ENCODE measurements at places on chromosomes 6 and 20. TPM values are rescaled to one million over a fixed set of nuclear protein-coding genes. Genes with fewer than 3 reads are reported as not detected.

- H3K27me3 ChIP-seq: no peaks in the 10 kb centered on the region
- H3K36me3 ChIP-seq: no peaks in the 10 kb centered on the region
- no peak for DNase-seq
- no peak overlapping the region for H3K4me3 ChIP-seq
Observed at GRCh38 chr6:90411292-90411781, 114.7 kb upstream of the BACH2 start.

- peaks cover 55% of the 10 kb centered on the region for H3K4me1 ChIP-seq
- H3K36me3 ChIP-seq: no peaks in the 10 kb centered on the region
- H3K27me3 ChIP-seq: peaks cover 3% of the 10 kb centered on the region
- DNase-seq: no peak
Observed at GRCh38 chr20:20366551-20366875, 1.4 kb upstream of the INSM1 start.

GRCh38 chr20:32336918-32337347, 21.2 kb upstream of the ASXL1 start:
- peak; percentile 25 for DNase-seq
- no peak overlapping the region for H3K27ac ChIP-seq
- no peaks in the 10 kb centered on the region for H3K27me3 ChIP-seq
- H3K36me3 ChIP-seq: peaks cover 28% of the 10 kb centered on the region
- no peaks in the 10 kb centered on the region for H3K4me1 ChIP-seq

GRCh38 chr20:14727485-14728150, 390.2 kb upstream of the FLRT3 start:
- no peaks in the 10 kb centered on the region for H3K27me3 ChIP-seq
- H3K36me3 ChIP-seq: no peaks in the 10 kb centered on the region
- no peak overlapping the region for H3K27ac ChIP-seq

DNA sequence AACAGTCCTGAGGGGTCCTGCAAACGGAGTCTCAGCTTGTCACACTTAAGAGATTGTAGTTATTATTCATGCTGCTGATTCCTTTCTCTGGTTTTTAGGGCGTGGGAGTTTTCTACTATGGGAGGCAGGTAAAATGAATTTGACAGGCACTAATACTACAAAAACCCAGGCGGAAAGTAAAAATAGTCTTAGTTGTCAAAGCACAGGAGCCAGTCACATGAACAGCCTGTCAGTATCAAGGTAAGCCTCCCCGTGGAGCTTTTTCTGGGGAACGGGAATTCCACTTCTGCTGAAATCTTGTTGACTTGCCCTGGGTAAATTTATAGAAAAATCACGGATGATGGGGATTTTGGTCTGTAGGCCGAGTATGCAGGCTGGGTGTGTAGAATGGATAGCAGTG, 79.8 kb downstream of the SLC24A3 start:
- H3K4me1 ChIP-seq: no peaks in the 10 kb centered on the region
- no peaks in the 10 kb centered on the region for H3K27me3 ChIP-seq
- H3K27ac ChIP-seq: no peak overlapping the region
- H3K4me3 ChIP-seq: no peak overlapping the region

- peak overlapping the region; percentile 50 for H3K27ac ChIP-seq
- H3K4me3 ChIP-seq: no peak overlapping the region
- DNase-seq: no peak
- peaks cover 27% of the 10 kb centered on the region for H3K36me3 ChIP-seq
- no peaks in the 10 kb centered on the region for H3K27me3 ChIP-seq
Observed at GRCh38 chr20:53582574-53583351, 10.9 kb downstream of the ZNF217 start.

GRCh38 chr6:43926634-43927531, 156.9 kb downstream of the VEGFA start:
- no peaks in the 10 kb centered on the region for H3K27me3 ChIP-seq
- H3K36me3 ChIP-seq: no peaks in the 10 kb centered on the region
- peaks cover 6% of the 10 kb centered on the region for H3K4me1 ChIP-seq
- no peak for DNase-seq
- H3K4me3 ChIP-seq: no peak overlapping the region
- no peak overlapping the region for H3K27ac ChIP-seq

DNA sequence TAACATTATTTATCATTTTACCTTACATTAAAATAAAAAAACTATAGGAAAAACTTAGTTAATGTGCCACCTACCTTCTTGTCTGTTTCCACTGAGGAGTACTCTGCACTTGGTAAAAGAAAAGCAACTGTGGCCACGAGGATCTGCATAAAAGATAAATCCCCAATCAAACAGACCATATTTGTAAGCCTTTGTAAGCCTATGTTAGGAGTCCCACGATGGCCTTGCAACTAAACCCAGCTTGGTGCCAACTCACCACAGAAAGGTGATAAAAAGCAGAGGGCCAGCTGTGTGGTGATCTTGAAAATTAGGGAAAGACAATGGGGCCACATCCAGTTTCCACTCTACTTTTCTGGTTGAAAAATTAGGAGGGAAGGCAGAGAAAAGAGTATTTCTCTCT, 156.9 kb downstream of the INSM1 start:
- no peak overlapping the region for H3K27ac ChIP-seq
- H3K36me3 ChIP-seq: no peaks in the 10 kb centered on the region
- no peak for DNase-seq
- H3K27me3 ChIP-seq: no peaks in the 10 kb centered on the region

DNA sequence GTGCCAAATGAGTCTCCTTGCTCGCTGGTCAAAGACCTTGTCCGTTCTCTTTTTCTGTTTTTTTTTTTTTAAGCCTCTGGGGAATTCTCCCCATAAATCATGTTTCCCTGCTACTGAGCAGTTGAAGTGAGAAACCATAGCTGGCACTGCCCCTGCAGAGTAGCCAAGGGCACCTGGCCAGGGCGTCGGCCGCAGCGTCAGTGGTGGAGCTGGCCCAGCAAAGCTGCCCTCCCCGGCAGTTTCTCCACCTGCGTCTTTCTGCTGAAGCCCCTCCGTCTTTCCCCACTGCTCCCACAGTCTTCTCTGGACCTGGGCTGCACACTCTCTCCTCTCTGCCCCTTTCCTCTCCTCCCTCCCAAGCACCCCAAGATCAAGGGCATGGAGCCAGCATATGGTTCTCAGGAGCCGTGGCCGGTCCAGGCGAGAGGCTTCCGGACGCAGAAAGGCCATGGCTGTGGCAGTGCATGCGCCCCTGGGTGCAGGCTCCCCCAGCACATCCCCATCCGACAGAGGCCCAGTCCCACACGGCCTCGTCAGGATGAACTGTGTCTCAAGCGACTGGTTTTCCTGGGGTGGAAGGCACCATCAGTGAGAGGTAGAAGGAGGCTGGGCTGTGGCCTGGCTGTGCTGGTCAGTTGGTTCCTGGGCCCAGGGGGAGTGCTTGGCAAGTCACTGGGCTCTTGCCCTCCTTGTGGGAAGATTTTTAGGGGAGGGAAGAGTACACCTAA, 218.1 kb downstream of the ERMARD start:
- no peaks in the 10 kb centered on the region for H3K27me3 ChIP-seq
- H3K4me1 ChIP-seq: no peaks in the 10 kb centered on the region
- H3K4me3 ChIP-seq: no peak overlapping the region
- no peaks in the 10 kb centered on the region for H3K36me3 ChIP-seq
- DNase-seq: no peak

DNA sequence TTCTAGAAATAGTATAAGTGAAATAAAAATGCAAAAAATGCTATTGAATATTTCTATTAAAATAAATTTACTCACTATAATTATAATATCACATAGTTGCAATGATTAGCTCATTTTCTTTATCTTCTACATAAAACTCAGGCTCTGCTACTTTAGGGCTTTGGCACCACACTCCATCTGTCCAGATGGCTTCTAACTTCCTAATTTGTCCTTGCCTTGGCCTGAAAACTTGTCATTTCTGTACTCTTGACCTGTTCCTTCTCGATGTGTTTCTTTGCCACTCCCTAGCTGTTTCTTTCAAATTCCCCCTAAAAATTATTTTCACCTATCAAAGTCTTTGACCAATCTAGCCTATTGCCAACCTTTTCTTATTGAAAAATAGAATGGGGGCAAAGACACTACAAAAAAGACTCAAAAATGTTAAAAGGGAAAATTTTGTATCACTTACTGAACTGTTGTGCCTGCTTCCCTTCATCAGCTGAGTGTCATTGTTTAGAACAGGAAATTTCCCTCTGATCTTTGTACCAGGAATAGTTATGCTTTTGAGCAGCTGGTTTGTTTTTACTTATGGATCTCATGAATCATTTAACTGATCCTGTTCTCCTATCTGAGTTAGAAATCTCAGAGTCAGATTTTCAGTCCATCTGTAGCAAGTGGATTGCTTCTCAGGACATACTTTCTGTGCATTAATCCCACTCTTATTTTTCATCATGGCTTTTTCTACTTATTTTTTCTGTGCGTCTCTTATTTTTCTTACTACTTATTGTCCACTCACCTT, 279.2 kb upstream of the CNR1 start:
- DNase-seq: no peak
- H3K27ac ChIP-seq: no peak overlapping the region
- no peaks in the 10 kb centered on the region for H3K27me3 ChIP-seq

DNA sequence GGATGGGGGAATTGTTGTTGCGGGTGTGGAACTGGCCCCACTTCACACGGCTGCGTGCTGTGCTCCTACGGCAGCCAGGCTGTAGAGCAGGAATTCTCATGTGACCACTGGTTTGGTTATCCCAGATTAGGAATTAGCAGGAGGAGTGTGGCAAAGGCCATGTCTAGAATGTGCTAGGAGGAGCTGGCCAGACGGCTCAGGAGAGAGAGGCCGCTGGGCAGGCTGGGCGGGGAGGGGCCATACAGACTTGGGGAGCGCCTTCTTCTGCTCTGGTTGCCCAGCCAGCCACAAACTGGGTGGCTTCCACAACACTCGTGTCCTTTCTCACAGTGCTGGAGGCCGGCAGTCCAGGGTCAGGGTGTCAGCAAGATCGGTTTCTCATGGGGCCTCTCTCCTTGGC, 245.0 kb upstream of the QKI start:
- H3K4me1 ChIP-seq: no peaks in the 10 kb centered on the region
- H3K4me3 ChIP-seq: no peak overlapping the region

DNA sequence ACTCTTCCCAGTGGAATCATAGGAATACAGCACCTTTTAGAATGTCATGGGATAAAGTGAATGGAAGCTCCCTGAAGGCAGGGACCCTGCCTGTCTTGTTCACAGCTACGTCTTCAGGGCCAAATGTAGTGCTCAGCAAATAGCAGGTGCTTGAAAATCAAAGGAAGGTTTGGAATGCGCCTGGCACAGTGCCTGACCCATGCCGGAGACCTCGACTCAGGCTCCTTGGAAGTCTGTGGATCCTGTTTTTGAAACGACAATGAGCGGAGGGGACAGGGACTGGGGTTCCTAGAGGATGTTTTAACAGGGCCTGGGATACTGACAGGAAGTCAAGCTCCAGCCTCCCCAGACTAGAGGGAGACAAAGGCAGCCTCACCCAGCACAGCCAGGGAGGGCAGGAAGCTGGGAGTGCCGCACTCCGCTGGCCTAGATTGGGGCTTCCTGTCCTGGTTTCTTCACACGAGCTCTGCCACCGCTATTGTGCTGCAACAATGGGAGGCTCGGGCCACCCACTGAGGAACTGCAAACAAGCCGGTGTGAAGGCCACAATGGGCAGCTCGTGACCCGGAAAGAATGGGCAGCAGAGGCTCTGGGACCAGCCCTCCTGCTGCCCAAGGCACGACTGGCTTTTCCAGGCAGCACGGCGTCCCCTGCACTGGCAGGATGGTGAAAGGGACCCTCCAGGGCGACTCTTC, 76.7 kb downstream of the PREX1 start:
- peaks cover 10% of the 10 kb centered on the region for H3K36me3 ChIP-seq
- no peaks in the 10 kb centered on the region for H3K4me1 ChIP-seq
- no peak overlapping the region for H3K4me3 ChIP-seq
- no peaks in the 10 kb centered on the region for H3K27me3 ChIP-seq
- DNase-seq: no peak

- H3K4me1 ChIP-seq: no peaks in the 10 kb centered on the region
- DNase-seq: no peak
- H3K27me3 ChIP-seq: no peaks in the 10 kb centered on the region
- no peak overlapping the region for H3K27ac ChIP-seq
- no peak overlapping the region for H3K4me3 ChIP-seq
Observed at GRCh38 chr6:99285881-99286280, 63.6 kb downstream of the FAXC start.

DNA sequence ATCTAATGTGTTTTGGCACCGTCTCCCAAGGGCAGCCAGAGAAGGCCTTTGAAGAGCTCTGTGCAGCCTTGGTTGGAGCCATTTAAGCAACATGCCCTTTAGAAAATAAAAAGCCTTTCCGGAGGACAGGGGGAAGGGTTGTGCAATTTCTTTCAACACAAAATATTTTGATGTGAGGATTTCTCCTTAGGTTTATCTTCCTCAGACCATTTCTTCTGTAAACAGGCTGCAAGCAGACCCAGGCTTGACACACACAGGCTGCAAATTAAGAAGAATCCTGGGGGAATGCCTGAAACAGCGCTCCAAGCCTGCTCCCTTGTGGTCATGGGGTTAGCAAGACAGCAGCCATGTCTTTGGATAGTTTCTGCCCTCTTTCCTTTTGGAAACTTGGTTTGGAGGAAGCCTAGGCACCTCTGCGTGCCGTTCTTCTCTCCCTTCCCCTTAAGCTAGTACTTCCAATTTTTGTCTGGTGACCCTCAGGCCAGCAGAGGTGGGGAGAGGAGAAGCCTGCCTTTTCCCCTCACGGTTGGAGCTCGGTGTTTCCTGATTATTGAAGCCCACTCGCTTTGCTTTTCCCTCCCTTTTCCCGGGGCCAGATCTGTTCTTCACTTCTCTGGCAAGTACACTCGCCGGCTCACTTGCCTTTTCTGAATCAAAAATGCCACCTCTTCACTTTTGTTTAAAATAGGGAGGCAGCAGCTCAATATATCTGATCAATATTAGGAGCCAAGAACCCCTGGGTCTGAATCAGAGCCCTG, 39.6 kb upstream of the NOX3 start:
- H3K27me3 ChIP-seq: no peaks in the 10 kb centered on the region
- H3K4me3 ChIP-seq: no peak overlapping the region
- H3K27ac ChIP-seq: no peak overlapping the region
- peaks cover 12% of the 10 kb centered on the region for H3K4me1 ChIP-seq
- H3K36me3 ChIP-seq: no peaks in the 10 kb centered on the region

- peak overlapping the region; percentile 70 for H3K4me3 ChIP-seq
- no peaks in the 10 kb centered on the region for H3K27me3 ChIP-seq
- no peaks in the 10 kb centered on the region for H3K36me3 ChIP-seq
- H3K27ac ChIP-seq: peak overlapping the region; percentile 95
- H3K4me1 ChIP-seq: peaks cover 5% of the 10 kb centered on the region
Observed at GRCh38 chr6:157021993-157022740, 245.0 kb downstream of the ARID1B start.

DNA sequence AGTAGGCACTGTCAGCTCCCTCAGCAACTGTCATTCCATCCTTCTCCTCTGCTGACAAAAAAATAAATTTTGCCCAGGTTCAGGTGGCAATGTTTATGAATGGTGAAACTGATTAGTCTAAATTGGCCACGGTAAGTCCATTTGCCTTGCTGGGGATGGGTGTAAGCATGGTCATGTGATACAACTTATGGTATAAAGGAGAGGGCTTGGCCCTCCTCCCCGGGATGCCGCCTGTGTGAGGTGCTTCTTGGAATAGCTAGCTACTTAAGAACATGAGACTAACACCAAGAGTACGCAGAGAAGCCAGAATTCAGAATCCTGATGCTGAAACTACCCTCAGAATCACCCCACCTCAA, 94.4 kb upstream of the MAP7 start:
- peaks cover 7% of the 10 kb centered on the region for H3K4me1 ChIP-seq
- no peak for DNase-seq
- H3K27ac ChIP-seq: no peak overlapping the region
- no peak overlapping the region for H3K4me3 ChIP-seq

PTP4A1 gene
- total RNA-seq: 17.8 TPM

CTCFL gene
- not detected for total RNA-seq

FAM162B gene
- total RNA-seq: 26.7 TPM

BNIP5 gene
- total RNA-seq: not detected

DEFB124 gene
- total RNA-seq: not detected

LY6G5B gene
- total RNA-seq: 13.0 TPM

TP53TG5 gene
- total RNA-seq: not detected

LY6G5C gene
- total RNA-seq: not detected
